ENCODE measurements at places on chromosomes 7 and 10. TPM values are rescaled to one million over a fixed set of nuclear protein-coding genes. Genes with fewer than 3 reads are reported as not detected.

The PARD3 gene
- polyA plus RNA-seq: 47.2 TPM

The GPR15LG gene
- polyA plus RNA-seq: 1.9 TPM

The INHBA gene
- 9.4 TPM for polyA plus RNA-seq

The AGMO gene
- 6.5 TPM for polyA plus RNA-seq

The SPDYE16 gene
- 1.1 TPM for polyA plus RNA-seq

The RBP4 gene
- 997 TPM for polyA plus RNA-seq

The BAMBI gene
- 163 TPM for polyA plus RNA-seq

The HNRNPF gene
- polyA plus RNA-seq: 134 TPM

The CCL26 gene
- polyA plus RNA-seq: 8.7 TPM

The CROT gene
- 25.7 TPM for polyA plus RNA-seq

The ADRA2A gene
- polyA plus RNA-seq: 0.84 TPM

The TMEM236 gene
- polyA plus RNA-seq: 0.51 TPM

The ZNF488 gene
- polyA plus RNA-seq: 2.5 TPM

The GPR26 gene
- polyA plus RNA-seq: not detected

The MYO1G gene
- 0.10 TPM for polyA plus RNA-seq

The TUBB8 gene
- 0.23 TPM for polyA plus RNA-seq

The CEP55 gene
- 5.4 TPM for polyA plus RNA-seq

The TMEM72 gene
- 0.69 TPM for polyA plus RNA-seq

The PBLD gene
- 12.8 TPM for polyA plus RNA-seq

The MBL2 gene
- 0.21 TPM for polyA plus RNA-seq

The OGDHL gene
- 8.0 TPM for polyA plus RNA-seq

The SLC13A1 gene
- not detected for polyA plus RNA-seq

The PRSS37 gene
- polyA plus RNA-seq: not detected

The PUS7 gene
- polyA plus RNA-seq: 4.3 TPM

The SPDYE8 gene
- 0.19 TPM for polyA plus RNA-seq

The GRM8 gene
- polyA plus RNA-seq: 0.62 TPM

The LBX1 gene
- 0.33 TPM for polyA plus RNA-seq

The STEAP1 gene
- 8.5 TPM for polyA plus RNA-seq

The LRRD1 gene
- not detected for polyA plus RNA-seq

The SAMD9L gene
- polyA plus RNA-seq: 1.5 TPM

The AS3MT gene
- 2.2 TPM for polyA plus RNA-seq

The RPEL1 gene
- not detected for polyA plus RNA-seq

The IFIT1B gene
- polyA plus RNA-seq: not detected

The SPOCK2 gene
- polyA plus RNA-seq: 3.1 TPM

The PRPS1L1 gene
- polyA plus RNA-seq: not detected

The CRHR2 gene
- polyA plus RNA-seq: 0.19 TPM

The OR2A7 gene
- 1.6 TPM for polyA plus RNA-seq

The METTL27 gene
- polyA plus RNA-seq: 6.5 TPM

The FKBP9 gene
- 88.8 TPM for polyA plus RNA-seq

The MINDY3 gene
- 16.5 TPM for polyA plus RNA-seq

The HABP2 gene
- 48.3 TPM for polyA plus RNA-seq

The PAXIP1 gene
- polyA plus RNA-seq: 5.7 TPM

The UPK3B gene
- polyA plus RNA-seq: 159 TPM

The ZNF316 gene
- 26.7 TPM for polyA plus RNA-seq

The FAM25C gene
- not detected for polyA plus RNA-seq
